ENCODE measurements at places on chromosomes 11 and 22.

DNA sequence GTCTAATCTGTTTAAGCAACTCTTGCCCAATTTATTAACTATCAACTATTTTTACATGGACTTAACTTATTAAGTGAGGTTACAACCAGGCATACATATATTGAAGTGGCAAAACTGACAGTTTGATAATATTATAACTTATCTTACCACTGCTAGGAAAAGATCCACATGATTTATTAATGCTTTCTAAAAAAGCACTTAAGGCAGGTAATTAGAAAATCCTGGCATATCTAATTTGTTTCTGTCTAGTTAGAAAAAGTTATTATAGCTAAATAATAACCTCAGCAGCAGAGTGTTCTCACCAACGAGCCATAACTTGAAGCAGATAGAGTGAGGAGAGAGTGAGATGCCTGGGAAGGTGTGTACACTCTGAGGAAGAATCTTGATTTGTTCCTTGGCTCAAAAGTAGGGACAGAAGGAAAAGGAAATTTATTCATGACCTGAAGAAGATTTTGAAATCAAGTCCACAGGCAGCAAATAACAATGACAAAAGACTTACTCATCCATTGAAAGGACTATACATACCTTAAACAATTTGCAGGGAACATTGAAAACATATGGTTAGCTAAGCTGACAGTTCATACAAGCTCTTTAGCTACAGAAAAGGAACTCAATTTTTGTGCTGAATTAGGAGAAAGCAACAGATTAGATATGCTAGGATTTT, 7.1 kb upstream of the MUC15 start:
- no peak for DNase-seq

- no peak for DNase-seq
Observed at GRCh38 chr11:128527046-128527445, 60.3 kb downstream of the ETS1 start.

GRCh38 chr22:29195964-29196666, 9.6 kb upstream of the EMID1 start:
- DNase-seq: no peak

DNA sequence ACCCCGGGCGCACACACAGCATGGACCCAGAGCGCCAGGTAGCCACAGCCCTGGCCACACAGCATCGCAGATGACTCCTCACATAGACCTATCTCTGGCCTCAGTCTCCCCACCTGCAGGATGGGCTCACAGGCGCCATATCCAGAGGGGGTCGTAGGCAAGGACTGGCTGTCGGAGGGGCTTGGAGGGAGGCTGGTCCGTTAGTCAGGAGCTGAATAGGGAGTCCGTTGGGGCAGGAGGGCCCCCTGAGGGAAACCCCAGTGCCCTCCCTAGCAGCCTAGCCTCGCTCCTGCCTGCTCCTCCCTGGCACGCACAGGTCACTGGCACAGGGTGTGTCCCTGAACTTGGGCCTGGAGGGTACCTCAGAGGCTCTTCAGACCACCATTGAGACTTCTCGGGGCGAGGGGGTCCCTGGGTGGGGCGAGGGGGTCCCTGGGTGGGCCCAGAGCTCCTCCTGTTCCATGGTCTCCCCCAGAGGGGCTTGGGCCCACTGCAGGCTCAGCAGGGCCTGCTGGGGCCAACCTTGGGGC, 2.0 kb downstream of the PLXNB2 start:
- no peak for DNase-seq

DNA sequence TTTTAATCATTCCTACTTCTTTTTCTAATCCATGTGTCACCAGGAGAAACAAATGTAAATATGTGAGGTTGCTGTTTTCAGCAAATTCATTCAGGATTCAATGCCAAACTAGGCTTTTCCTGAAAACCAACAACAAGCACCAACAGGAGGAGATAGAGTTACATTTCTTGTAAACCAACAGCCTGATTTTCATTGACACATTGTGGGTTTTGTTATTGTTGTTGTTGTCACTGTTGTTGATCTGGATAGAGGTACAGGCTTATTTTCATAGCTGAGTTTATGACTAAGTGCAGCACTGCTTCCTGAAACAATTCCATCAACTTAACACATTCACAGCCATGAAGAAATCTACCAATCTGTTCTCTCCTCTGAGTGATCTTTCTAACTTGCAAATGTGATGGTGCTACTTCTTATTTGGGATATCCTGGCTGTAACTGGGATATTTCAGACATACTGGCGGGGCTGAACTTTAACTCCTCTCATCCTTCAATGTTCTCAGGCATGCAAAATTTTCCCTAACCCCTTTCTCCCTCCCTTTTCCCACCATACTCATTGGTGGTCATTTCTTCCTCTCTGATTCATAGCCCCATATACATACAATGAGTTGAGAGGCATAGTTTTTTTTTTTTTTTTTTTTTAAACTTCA, 65.5 kb downstream of the ME3 start:
- no peak for DNase-seq

- no peak for DNase-seq
Observed at GRCh38 chr22:44894782-44895181, 115.0 kb downstream of the PHF21B start.

DNA sequence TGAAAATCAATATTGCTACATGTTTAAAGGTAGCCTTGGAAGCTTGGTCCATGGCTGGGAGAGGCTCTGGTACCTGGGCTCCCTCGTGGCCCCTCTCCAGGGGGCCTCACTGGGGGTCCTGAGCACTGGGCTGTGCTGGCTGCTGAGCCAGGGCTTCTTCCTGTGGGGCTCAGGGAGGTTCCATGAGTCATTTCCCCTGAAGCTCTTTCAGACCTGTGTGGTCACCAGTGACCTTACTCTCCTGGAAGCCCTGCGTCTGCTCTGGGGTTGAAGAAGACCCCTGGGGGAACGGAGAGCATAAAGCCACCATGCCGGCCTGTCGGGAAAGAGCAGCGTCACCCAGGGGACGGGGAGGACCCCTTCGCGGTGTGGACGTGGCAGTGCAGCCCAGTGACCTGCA, 389.0 kb downstream of the TBC1D22A start:
- DNase-seq: peak; percentile 51

DNA sequence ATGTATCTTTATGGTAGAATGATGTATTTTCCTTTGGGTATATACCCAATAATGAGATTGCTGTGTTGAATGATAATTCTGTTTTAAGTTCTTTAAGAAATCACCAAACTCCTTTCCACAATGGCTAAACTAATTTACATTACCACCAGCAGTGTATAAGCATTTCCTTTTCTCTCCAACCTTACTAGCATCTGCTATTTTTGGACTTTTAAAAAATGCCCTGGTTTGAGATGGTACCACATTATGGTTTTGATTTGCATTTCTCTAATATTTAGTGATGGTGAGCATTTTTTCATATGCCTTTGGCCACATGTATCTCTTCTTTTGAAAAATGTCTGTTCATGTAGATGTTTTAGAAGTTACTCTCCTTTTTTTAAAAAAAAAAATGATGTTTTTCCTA, 142.0 kb downstream of the METTL15 start:
- no peak for DNase-seq

- no peak for DNase-seq
Observed at GRCh38 chr22:33918676-33919365, 1.5 kb downstream of the LARGE1 start.

DNA sequence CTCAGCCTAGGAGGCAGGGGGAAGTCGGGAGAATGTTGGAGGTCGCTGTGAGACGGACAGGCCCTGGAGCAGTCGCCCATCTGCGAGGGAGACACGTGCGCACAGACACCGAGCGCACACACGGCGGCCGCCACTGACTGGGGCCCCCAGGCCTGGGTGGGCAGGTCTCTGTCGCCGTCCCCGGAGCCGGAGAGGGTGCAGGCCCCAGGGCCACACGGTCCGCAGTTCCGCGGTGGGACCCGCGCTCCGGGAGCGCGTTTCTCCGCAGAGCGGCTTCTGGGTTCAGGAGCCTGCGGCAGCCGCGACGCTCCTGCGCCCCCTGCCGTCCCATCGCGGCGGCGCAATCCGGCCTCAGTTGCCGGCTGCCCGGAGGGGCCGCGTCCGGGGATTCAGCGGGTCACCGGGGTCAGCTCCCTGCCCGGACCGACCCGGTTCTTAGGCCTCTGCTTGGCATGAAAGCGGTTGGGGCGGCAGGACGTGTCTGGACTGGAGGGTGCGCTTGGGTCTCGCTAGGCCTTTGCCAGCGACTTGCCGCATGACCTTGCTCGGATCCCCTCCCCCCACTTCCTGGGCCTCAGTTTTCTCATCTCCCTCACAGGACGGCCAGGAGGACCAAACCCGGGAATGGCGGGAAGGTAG, 31.2 kb downstream of the PDE2A start:
- DNase-seq: peak; percentile 77

DNA sequence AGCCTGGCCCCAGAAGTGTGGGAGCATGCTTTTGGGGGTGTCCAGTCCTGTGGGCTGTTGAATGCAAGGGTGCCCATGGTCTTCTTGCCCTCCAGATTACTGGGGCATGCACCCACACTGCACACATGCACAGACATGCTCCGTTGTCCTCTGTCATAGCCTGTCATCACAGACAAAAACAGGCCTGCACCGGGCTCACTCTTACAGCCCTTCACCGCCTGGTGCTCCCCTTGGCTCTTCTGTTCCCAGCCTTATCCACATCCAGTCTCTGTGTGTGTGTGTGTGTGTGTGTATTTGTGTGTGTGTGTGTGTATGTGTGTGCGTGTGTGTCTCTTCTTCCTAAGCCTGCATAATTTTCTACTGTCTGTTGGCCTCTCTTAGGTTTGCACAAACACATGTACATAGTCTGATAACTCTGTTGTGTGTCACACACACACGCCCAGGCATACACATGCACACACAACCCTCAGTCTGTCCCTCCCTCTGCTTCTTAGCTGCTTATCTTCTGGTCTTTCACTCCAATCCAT, 23.4 kb upstream of the NECTIN1 start:
- DNase-seq: no peak
